Progenitor cell of endocrine pancreas (in vitro differentiated cells): ENCODE measurements at places on chromosomes 3 and 15.

DNA sequence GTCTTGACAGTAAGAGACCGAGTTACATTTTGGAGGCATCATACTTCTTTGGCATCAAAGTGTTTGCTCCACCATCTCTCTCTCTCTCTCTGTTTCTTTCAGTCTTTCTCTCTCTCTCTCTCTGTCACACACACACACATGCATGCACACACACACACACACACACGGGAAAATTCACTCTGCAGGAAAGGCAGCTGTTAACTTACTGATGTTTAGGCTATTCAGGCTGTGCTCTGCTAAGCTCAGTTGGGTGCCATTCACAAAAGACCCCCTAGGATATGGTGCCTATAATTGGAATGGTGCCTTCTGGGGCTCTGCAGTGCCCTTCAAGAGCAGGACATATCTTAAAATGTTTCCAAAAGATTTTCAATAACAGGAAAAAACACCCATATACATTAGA, 78.2 kb downstream of the KCNH8 start:
- no peak for DNase-seq

GRCh38 chr3:172079326-172079976, 40.1 kb downstream of the FNDC3B start:
- no peak for DNase-seq

GRCh38 chr15:44101286-44101685, 93.8 kb downstream of the FRMD5 start:
- no peak for DNase-seq

DNA sequence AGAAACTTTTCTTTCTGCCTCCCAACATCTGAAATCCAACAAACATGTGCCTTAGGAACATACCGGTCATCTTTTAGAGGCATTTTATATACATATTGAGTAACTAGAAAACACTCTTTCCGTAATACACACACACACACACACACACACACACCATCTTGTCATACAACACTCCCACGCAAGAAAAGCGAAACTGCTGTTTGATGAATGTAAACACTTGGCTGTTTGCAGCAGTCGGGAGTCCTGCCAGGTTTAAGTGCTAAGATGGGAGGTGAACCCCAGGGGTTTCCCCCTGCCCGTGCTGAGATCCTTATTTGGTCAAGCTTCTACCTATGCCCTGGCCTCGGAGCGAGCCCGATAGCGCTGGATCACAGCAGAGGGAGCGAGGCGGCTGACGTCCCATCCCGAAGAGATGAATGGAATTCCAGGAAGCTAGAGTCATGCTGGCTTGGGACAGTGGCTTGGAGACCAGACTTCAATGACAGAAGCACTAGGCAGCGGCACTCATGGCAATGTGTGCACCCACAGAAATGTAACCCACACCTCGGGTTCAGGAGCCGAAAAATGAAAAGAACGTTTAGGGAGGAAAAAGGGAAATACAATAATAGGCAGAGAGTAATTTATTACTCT, 1.3 kb upstream of the THBS1 start:
- DNase-seq, result peak; percentile 30

GRCh38 chr3:159897331-159898075, 91.1 kb upstream of the IL12A start:
- no peak for DNase-seq

- DNase-seq, result no peak
Observed at GRCh38 chr3:155743606-155744005, 1.3 kb downstream of the PLCH1 start.

GRCh38 chr3:128091586-128091985, 32.0 kb downstream of the RUVBL1 start:
- DNase-seq, result no peak

DNA sequence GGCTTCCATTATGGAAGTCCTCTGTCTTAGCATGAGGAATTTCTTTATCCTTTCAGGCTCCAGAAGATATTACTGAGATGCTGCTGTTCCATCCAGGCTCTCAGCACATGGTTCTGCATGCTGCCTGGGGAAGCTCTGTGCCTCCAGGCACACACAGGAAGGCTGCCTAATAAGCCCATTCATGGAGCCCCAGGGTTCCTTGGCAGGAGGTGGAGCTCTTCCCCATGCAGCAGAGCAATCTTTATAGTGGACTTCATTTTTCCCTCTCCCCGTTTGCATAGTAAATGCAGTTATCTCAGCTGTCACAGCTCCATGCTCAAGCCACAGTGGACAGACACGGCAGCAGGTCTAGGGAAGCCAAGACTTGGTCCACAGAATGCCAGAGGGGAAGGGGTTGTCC, 57.6 kb downstream of the BOC start:
- DNase-seq, result no peak

GRCh38 chr3:10371167-10371566, 50.3 kb upstream of the SEC13 start:
- DNase-seq, result no peak

DNA sequence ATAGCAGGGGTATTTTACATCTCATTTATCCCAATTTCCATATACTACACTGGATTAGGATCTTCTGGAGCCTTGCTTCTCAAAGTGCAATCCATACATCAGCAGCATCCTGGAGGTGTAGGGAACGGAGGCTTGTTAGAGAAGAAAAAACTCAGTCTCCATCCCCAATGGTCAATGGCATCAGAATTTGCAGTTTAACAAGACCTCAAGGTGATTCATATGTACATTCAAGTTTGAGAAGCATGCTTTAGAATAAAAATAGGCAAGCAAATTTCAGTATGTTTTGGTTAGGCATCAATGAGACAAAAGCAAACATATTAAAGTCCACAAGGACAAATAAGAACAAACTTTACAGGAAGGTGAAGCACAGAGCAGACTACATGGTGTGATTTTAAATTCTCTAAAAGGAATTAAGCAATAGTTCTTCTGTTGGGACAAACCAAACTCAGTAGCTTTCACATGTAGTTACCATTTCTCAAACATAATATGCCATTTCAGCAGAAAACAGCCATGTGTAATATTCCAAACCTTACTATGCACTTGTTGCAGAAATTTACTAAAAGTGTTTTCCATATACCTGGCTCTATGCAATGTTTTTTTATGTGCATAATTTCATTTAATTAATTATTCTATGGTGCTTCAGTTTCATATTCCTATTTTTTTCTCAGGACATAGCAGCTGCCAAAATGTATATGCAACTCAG, 360.3 kb upstream of the NECTIN3 start:
- no peak for DNase-seq

DNA sequence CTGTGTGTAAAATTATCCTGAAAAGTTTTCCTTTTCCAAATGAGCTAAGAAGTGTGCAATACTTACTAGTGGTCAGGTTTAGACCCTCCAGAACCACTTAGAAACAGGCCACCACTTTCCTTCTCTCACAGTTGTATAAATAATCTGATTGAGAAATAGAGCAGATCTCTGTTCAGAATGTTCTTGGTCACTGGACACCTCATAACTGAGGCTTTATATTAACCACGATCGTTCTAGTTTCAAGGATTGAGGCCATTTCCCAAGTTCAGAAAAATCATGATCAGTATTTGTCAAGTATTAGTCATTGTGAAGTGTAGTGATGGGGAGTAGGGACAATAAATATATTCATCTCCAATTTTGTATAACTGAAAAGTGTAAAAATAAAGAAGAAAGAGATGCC, 1.0 kb upstream of the MAP3K13 start:
- DNase-seq, result no peak

DNA sequence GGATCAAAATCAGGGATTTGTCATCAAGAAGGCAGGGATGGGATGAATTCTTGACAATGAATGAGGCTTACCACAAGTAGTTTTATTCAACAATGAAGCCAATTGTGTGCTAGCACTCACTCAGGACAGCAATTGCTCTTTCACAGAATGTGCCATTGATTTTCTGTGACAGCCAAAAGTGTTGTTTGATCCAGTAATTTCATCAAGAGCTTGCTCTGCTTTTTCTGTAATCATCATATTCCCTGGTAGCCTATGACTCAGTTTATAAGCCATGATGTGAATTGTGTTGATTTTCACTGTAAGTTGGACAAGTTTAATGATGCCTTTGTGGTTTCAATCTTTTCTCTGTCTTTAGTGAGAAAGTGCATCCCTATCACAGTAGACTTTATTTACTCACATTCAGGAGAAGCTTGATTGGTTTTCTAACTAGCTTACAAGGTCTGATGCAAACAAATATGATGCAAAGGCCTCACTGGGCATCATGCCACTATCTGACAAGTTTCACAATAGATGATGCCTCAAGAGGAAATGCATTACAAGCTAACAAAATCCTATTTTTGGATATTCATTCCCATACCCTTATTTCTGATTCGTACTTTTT, 13.6 kb upstream of the CSRNP1 start:
- no peak for DNase-seq

DNA sequence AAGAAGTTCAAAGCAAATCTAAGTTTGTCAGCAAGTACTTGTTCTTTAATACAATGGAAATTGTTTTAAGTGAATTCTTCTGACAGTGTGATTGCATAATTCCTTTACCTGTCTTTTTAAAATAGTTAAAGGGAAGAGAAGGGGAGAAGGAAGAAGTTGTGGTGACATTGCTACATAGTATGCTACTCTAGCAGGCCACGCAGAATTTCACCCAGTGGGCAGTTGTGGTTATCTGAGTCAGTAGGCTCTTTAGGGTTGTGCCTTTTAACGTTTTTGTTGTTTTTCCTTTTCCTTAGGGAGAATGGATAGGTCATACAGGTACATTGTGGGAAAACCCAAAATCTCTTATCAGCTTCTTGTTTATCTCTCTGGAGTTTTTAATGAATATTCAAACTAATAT, 40.4 kb downstream of the KIF15 start:
- DNase-seq, result no peak

- DNase-seq, result no peak
Observed at GRCh38 chr15:60838206-60838605, 359.3 kb upstream of the ICE2 start.

GRCh38 chr3:29263476-29263875, 17.4 kb upstream of the RBMS3 start:
- no peak for DNase-seq

DNA sequence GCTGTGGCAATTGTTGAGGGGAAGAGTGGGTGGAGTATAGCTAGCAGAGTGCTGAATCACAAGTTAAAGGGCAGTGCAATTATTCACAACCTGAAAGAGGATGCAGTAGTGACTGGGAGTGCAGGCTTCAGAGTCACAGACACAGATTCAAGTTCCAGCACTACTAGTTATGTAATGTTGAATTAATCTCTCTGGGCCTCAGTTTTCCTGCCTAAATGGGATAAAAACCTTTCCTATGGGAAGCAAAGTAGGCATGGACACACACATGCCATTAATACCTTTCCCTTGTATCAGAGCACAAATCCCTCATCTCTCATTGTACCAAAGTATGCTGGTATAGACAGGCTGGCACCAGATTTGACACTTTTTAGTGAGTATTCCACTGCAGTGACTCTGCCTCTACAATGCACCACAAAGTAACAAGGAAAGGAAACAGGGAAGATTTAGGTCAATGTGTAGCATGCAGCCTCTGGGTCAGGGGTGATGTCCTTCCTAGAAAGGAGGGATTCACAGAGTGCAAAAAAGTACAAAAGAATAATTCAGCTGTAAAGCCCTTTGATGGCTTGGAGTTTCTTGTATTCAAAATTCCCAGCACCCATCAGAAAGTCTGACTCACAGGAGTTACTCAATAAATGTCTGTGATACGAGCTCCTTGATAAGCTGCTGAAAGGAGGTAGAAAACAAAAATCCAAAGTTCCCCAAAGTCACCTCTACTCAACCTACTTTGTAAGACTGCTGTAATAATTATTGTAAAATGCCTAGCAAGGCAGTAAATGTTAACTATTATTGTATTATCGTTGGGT, 507.5 kb upstream of the TGFBR2 start:
- no peak for DNase-seq

DNA sequence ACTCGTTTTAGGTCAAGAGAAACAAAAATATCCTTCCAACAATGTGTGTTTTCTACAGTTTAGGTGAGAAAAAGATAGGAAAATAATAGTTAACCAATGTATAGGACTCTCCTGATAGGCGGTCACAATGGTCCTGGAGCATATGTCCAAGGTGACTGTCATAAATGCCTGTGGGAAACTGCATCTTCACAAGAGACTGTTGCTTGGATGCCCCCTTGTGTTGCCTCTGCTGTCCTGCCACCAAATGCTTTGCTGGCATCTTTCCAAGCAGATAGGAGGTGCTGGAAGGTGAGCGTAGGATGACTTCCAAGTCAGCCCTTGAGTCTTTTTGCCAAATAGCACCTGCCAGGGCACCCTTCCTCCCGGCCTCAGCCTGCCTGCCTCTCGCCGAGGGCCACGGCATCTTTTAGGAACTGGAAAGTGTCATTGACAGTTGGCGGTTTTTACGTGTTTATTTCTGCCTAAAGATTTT, 24.1 kb upstream of the SACM1L start:
- DNase-seq, result no peak

- DNase-seq, result no peak
Observed at GRCh38 chr3:78613421-78613879, 1154.3 kb downstream of the ROBO1 start.

DNA sequence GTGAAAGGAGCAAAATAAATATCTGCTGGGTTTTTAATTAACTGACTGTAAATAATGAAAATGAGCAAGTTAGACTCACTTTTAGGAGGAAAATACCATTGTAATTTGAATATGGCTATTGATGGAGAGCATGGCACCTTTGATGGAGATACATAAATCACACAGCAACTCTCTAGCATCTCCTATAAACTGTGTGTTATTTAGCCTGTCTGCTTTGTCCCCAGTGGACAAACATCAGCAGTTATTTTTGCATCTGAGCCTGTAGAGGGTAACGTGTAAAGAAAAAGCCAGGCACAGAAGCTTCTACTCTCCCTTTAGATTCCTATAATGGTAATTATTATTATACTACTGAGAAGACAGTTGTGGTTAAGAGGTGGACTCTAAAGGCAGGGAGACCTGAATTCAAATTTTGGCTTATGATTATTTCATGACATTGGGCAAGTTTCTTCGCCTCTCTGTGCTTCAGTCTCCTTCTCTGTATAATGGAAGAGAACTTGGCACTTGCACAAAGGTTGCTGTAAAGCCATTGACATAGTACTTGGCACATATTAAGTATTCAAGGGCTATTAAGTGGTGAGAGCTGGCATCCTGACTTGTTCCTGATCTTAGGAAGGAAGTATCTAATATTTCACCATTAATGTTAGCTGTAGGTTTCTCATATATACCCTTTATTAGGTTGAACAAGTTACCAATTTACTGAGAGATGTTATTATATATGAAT, 289.5 kb upstream of the TRIM42 start:
- DNase-seq, result no peak

GRCh38 chr3:191105418-191105817, 93.6 kb upstream of the OSTN start:
- no peak for DNase-seq

DNA sequence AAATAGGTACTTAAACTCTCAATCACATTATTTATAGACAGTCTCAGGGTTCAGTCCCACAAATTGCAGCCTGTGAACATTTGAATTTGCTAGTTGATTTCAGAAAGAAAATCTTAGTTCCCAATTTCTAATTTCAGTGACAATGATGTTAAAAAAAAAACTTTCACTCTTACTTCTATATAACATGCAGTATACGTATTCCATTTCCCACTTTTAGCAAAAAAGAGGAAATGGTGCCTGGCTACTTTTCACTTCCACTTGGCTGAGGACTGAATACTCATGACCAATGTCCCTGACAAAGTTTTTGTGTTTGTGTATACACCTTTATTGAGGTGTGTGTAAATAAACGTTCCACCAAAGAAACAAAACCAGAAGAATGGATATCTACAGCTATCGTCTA, 32.1 kb upstream of the XCR1 start:
- DNase-seq, result no peak

GRCh38 chr3:188546835-188547670, 393.1 kb downstream of the LPP start:
- DNase-seq, result no peak
